ENCODE measurements at places on chromosomes 2 and 18.
A peak's percentile ranks its signal among the peaks of the same experiment; 100 is the strongest.

DNA sequence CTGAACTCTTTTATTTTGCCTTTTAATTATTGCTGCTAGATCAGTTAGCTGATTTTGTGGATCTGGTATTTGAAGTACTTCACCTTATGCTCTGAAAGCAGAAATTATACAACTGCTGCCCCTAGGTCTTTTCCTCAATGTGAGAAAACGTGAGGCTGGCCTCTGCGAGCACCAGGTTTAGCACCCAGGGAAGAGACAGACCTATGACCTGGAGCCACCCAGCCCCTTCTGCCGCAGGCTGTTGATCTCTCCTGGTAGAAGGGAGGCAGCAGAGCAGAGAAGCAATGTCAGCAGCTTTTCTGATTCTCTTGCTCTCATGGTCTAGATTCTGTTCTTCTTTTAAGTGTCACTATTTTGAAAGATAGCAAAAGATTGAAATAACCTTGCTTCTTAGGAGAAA is 19.9 kb downstream of the TRAPPC12 start:
- no peak for DNase-seq

DNA sequence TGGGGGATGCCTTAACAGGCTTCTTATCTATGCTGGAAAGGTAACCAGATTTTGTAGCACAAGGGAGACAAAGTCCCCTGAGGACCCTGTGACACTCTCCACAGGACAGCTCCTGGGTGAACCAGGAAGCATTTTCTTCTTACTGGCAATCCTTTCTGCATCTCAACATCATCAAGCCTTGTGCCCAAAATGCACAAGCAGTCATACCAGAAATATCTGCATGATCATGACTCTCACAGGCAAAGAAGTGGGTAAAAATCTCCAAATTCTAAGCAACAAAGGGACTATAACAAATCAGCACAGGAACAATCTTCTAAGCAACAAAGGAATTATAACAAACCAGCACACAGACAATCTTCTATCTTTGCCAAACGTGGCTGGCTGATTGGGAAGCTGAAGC is 99.1 kb upstream of the CD226 start:
- no peak for DNase-seq

DNA sequence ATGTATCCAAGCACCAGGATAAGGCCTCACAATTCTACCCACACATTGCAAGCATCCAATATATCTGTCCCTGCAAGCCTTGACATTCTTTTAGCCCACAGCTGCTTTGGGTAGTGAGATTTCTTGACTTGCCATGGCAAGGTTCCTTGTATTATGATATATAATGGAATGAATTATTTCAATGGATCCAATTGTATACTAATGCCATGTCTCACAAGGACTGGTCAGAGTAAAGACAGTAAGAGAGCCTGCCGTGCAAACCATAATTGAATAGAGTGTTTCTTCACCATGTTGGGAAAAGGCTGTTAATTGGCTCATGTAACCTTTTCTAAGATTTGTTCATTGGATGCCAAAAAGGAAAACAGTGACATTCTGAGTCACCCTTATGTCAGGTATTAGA is 64.3 kb upstream of the RBBP8 start:
- DNase-seq = no peak

DNA sequence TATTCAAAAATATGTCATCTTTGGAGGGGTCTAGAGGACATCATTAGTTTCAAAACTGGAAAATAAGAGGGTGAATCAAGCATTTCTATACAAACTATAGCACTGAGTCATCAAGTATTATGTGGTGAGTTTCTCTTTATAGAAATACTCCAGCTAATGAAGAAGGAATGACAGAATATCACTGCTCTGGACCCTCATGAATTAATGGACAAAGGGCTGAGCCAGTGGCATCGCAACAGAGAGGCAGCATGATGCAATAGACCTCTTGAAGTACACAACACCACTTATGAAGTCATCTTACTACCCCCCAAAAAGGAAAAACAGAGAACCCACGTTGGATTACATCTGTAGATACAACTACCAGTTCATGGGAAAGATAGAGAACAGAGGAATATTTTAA is 27.4 kb upstream of the EIF2AK3 start:
- DNase-seq = no peak

GRCh38 chr2:211877061-211877460 is 661.5 kb downstream of the ERBB4 start:
- DNase-seq = no peak

DNA sequence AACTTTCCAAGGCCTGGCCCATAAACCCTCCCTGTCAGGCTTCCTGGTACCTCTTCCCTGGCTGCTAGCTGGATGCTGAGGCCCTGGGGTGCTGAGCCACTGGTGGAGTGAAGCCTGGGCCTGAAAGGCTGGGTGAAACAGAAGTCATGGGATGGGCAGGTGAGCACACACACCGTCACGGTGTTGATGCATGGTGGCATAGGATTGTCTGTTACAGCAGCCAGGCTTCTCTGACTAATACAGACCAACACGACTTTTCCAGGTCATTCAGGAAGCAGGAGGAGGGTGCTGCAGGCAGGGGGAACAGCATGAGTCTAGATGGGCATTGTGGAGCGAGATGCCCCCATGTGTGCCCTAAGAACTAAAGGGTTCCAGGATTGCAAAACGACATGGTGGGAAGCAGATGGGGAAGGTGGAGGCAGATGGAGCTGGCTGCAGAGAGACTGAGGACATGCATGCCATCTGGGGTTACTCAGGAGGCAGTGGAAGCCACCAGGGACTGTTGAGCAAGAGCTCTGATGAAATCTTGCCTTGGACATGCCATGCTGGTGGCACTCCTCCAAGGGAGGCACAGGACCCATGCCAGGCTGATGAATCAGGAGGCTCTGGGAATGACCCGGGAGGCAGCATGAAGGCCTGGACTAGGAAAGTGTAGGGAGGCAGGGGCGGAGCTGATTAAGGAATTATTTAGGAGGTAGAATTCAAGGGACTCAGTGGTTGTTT is 480.9 kb downstream of the TSN start:
- peak; percentile 82 for DNase-seq

DNA sequence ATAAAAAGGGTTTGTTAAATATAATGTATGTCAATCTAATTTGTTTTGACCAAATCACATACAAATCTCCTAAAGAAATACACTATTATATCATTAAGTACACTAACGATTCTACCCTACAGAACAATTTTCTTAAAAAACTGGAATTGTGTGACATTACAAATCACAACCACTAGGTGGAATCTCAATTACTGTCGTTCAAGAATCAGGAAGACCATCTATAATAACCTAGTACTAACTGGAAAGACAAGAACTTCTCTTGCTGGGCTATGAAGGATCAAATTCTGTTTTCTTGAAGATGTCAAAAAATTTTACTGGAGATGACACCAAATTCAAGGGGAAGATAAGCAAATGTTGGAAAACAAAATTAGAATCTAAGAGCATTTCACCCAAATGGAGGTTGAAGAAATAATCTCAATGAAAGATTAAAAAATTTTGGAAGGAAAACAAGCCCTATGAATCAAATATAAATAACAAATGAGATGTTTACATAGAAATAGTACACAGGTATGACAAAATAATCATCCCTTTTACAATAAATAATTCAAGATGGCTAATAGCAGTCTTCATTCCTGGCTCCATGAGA is 110.9 kb downstream of the STK39 start:
- DNase-seq = no peak

DNA sequence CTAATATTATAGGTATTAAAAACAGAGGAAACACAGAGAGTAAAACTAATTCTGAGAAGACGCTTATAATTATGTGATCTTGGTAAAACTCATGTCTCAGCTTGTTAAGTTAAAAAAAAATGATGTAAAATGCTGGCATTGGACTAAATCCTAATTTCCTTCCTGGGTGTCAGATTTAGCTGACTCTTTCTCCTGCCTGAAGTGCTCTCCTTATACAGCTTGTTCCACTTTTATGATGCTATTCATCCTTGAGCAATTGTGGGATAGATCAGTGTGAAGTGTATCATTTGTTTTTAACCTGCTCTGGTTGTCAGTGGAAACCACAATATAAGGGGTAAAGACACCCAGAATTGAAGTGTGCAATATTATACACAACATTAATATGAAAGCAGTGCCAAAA is 84.9 kb downstream of the EFEMP1 start:
- DNase-seq = no peak

DNA sequence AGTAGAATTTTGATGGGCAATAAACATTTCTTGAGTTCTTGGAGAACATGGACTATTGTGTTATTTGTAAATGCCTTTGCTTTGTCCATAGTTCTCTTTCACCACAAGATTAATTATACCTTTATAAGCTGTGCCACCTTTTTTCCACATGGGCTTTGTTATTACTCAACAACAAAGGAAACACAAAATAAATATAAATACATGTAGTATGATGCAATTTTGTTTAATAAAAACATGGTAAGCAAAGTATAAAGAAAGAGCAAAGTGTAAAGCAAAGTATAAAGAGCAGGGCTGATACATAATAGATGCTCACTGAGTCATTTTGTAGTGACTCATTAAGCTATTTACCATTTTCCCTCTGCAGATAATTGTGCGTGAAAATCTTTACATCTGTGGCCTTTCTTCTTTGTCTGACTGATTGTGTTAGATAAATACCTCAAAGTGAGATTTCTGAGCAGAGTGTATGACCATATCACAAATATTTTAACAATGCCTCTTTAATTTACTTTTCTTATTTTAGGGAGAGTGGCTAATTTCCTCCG is 80.9 kb downstream of the CERS6 start:
- no peak for DNase-seq

DNA sequence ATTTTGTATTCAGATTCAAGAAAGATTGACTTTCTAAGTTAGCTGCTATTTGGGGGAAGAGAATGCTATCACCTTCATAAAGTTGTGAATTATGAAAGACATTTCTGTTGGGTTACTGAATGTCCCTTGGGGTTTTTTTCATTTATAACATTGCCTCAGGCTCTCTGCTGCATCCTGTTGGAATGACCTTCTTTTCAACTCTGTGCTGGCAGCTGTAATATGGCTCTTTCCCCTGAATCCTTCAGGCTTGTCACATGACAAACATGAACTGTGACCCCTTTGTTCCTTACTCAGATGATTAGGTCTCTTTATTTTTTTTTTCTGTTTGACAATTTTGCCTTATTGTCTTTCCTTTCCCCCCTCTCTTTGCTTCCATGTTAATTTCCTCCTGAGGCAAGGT is 159.8 kb downstream of the TAF4B start:
- DNase-seq = no peak

- DNase-seq = no peak
These were observed 127.8 kb downstream of the AGPS start for GRCh38 chr2:177520324-177520723.

DNA sequence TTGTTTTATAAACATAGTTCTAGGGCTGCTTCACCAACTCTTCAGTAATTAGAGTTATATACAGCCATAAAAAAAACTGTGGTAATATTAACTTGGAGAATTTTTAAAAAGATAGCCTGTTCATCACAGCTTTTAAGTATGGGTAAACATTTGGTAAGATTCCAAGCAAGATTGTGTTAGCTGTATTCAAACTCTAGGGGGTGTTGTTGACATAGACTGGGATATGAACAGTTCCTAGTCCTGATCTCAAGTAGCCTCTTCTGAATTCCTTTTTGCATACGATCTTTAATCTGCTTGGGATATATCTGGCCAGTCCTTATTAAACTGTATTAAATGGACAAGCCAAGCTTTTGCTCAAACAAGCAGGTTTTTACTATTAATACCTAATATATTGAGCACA is 13.4 kb downstream of the NOP58 start:
- DNase-seq = no peak

GRCh38 chr18:58091099-58091611 is 47.1 kb downstream of the NEDD4L start:
- DNase-seq = no peak

DNA sequence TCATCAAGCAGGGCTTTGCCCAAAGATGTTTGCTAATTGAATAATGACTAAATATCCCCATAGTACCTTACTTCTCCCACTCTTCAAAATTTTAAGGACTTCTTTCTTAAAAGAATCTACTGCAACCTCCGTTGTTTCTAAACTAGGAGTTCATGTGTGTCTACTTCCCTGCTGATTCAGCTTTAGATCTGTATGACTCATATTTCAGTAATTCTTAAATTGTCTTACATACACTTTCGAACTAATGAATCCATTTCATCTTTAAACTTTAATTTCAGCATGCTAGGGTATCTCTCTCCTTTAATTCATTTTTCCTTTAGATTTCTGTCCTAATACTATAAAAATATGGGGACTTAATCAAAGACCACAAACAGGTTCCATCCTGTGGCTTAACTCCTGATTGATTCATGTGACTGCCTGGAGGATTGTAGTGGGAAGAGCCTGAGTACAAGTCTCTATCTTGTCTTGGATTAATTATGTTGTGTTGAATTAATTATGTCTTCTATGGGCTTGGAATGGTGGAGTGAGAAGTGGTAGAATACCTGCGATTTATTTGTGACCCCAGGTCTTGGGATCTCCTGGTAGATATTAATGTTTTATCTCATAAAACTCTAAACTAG is 24.9 kb upstream of the COL5A2 start:
- DNase-seq = no peak

DNA sequence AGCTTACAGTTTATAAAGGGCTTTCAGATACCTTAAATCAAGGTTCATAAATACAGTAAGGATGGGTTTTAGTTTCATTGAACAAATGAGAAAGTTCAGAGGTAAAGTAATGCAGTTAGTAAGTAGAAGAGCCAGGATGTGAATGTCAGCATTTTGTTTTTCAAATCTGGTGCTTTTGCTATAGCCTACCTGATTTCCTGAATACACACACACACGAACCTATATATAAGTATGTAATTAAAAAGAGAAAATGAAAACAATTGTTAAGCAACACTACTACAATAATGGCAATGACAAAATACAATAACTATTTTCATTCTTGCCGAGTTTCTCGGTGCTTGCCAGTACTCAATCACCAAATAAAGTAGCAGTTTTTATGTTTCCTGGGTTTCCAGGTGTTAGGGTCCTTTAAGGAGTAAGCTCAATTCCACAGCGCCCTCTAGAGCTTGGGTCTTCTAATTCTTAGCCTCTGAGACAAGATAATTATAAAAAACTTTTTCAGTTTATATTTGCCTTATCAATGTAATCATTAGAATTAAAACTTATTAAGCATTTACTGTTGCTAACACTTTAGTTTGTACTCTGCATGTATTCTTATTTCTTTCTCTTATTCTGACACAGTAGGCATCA is 512.9 kb upstream of the ACVR2A start:
- no peak for DNase-seq

GRCh38 chr2:166230024-166230723 is 102.4 kb upstream of the SCN1A start:
- DNase-seq = no peak
